ENCODE measurements at places on chromosomes 3 and 15.

DNA sequence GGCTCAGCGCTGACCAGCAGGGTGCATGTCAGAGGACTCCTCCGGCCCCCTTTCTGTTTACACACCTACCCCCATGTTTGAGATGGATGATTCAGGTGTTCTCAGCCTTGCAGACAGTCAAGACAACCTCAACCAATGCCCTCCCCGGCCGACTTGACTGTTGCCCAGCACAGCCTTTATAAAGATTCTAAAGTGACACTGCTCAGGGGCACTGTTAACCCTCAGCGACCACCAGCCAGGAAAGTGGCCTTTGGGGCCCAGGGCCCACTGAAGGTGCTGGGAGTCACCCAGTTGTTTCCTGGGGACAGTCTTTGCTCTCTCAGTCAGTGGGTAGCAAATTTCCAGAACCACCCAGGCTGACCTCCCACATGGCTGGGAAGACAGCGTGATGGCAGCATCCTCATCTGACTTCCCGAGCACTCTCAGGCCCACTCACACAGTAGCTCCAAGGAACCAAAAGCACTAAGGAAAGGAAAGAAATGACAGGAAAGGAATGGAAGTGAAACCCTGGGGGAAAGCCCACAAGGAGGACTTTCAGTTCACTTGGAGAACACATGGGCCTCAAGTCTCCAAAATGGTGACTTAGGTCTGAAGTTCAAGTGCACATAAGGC is 128.4 kb downstream of the ASB7 start:
- DNase-seq = no peak

DNA sequence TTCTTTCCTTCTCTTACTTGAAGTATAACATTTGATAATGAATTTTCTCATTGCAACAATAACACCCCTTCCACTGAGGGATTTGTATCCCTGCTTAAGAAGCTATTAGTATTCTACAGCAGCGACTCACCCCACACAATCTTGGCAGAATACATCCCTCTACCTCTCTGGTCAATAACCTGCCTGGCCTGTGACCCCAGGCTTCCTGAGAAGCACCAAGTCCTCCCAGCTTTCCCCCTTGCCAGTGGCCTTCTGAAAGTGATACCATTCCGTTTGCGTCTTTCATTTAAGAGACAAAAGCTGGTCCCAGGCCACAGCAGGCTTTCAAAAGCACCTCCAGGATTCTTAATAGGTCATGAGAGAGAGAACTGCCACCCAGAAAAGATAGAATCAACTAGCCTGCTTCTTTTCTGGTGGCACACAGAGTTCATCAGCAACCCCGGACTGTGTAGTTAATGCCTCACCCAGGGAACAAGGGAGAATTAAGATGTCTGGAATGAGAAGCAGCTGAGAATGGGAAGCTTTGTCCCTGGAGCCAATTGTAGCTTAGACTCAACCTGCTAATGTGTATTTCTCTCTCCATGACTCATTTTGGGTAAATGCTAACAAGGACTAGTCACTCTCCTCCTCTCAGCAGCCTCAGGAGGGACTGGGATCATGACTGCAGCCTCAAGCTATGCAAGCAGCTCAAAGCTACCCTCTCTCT is 101.0 kb upstream of the CPNE4 start:
- DNase-seq = no peak

- no peak for DNase-seq
These were observed 29.7 kb upstream of the NR2F2 start for GRCh38 chr15:96300836-96301235.

DNA sequence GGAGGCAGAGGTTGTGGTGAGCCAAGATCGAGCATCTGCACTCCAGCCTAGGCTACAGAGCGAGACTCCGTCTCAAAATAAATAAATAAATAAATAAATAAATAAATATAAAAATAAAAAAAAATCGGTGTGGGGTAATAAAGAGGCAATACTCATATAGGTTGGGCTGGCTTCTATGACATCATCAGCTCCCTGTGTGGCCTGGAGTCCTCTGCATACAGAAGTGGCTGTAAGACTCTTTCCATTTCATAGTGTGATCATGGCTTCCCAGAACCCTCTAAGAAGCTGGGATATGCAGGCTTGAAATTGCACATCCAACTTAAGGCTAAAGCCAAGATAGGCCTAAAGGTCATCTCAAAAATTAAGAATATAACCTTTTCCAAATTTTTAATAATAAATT is 101.6 kb downstream of the ZIC4 start:
- DNase-seq = no peak

- DNase-seq = no peak
These were observed 60.7 kb downstream of the SLC24A1 start for GRCh38 chr15:65682404-65682911.

GRCh38 chr15:67973846-67974245 is 80.3 kb upstream of the PIAS1 start:
- no peak for DNase-seq

DNA sequence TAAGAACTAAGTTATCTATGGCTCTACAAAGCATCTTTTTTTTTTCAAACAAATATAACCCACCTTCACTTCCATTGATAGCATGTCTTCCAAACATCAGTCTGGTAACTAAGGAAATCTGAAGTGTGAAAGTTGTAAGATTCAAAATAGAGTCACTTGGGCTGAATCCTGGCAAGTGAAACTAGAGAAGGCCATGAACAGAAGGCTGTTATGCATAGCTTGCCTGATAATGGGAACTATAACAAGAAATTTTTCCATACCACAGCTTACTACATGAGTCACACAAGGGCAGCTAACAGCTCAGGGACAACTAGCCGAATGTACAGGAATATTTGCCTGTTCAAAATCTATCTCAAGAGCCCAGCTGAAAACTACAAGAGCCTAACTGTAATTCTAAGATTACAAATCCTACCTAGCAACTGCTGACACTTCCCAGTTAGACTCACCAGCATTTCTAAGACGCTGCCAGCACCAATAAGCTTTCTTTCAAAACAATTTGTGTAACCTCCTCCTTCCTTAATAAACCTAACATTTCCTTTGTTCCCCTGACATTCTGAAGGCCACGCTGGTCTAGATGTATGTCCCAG is 1066.5 kb downstream of the PLOD2 start:
- no peak for DNase-seq

DNA sequence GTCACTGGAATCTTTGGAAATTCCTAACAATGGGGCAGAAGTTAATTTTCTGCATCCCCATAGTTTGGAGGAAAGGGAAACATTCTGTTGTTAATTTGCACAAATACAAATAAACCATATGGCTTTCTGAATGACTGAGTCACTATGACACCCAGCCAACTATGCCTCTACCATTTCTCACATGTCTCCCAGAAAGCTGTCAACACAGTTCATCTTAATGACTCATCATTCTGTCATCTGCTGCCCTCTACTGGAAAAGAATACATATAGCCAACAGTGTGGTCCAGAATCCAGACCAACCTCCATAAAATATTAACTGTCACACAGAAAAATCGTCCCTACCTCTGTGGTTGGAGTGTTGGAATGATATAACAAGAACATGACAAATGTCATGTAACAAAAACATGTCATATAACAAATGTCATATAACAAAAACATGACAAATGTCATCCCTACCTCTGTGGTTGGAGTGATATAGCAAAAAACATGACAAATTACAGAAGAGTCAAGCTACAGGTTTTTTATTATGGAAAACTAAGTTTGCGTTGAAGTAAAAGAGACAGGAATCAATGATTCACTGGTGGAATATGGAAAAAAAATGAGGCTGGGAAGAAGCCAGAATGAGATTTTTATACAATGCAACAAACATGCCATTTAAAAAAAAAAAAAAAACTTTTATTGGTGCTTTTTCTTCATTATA is 47.7 kb upstream of the GYG1 start:
- DNase-seq = no peak

DNA sequence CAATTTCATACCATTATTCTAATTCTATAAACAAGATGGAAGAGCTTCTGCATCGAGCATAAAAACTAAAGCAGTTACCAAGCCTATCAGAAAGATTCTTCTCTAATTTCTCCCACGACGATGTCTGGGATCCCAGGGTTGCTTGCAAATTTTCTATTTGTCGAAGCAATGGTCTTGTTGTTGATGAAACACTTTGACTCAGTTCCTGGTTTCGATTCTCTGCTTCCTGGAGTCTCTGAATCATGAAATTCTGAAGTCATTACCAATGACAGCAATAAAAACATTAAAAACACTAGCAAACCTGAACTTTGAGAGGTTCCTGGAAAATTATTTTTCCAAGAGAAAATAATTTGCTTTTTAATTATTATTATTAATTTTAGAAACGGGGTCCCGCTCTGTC is 18.7 kb downstream of the TMF1 start:
- no peak for DNase-seq

DNA sequence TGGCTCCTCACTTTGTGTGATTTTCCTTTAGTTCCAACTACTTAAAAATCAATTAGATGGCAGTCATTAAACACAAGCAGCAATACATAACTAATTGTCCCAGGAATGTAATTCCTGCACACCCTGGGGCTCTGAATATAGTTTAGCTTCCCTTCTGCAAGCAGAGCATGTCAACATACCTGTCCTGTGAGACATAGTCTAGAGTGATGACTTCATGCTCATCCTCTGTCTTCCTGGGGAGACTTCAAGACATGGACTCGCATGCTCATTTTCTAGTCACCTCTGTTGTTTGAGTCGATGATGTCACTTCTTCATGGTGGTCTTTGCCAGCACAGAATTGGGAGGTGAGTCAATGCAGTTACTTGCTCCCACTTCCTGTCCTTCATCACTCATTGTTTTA is 15.7 kb downstream of the C3orf52 start:
- DNase-seq = no peak

- DNase-seq = no peak
These were observed 262.2 kb upstream of the IL12A start for GRCh38 chr3:159726231-159726964.

DNA sequence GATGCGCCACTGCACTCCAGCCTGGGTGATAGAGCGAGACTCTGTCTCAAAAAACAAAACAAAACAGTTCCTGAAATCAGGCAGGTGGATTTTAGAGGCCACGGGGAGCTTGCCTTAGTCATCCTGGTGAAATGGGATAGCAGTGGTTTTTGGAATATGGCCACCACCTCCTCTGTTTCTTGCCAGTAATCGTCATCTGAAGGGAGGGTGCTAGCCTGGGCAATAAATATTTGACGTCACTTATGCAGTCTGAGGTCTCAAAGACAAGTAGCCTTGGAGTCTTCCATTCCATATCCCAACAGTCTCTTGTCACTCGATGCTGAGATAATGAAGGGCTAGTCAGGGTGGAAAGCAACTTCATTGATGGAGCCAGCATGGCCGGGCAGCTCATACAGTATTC is 55.2 kb downstream of the KCNAB1 start:
- no peak for DNase-seq

GRCh38 chr3:46981932-46982471 is 2.5 kb downstream of the NBEAL2 start:
- DNase-seq = no peak

GRCh38 chr3:156680243-156680914 is 6.0 kb downstream of the TIPARP start:
- no peak for DNase-seq

- DNase-seq = no peak
These were observed 101.5 kb upstream of the TGFBR2 start for GRCh38 chr3:30504939-30505338.

DNA sequence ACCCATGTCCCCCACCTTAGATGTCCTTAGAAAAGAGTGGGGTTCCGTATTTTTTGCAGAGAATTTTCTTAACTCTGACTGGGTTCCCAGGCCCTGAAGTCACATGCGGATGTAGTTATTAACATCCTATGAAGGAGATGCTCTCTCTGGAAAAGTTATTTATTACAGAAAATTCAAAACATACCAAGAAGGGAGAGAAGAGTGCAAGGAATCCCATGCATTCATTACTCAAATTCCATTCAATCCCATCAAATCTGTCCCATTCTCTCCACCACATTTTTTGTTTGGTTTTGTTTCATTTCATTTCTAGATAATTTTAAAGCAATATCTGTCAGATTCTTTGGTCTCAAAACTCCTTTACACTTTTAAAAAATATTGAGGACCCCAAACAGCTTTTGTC is 34.3 kb upstream of the ANKRD34C start:
- DNase-seq = no peak

DNA sequence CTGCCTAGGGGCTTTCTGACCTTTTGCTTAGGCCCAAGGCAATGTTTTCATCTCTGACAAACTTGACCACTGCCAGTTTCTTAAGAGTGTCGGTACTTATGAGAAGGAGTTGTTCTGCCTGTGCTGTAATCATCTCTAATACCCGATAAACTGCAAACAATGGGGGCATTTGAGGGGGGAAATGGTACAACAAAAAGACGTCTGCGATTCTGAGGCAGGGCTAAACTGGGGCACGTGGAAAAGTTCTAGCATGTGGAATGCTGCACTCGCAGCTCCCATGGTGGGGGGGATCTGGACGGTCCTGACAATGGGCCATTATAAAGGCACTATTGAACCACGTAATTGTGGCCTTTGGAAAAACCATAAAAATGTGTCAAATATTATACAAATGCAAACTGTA is 73.1 kb upstream of the SAMMSON start:
- DNase-seq = no peak

GRCh38 chr3:58102976-58103451 is 94.8 kb downstream of the FLNB start:
- peak; percentile 68 for DNase-seq

DNA sequence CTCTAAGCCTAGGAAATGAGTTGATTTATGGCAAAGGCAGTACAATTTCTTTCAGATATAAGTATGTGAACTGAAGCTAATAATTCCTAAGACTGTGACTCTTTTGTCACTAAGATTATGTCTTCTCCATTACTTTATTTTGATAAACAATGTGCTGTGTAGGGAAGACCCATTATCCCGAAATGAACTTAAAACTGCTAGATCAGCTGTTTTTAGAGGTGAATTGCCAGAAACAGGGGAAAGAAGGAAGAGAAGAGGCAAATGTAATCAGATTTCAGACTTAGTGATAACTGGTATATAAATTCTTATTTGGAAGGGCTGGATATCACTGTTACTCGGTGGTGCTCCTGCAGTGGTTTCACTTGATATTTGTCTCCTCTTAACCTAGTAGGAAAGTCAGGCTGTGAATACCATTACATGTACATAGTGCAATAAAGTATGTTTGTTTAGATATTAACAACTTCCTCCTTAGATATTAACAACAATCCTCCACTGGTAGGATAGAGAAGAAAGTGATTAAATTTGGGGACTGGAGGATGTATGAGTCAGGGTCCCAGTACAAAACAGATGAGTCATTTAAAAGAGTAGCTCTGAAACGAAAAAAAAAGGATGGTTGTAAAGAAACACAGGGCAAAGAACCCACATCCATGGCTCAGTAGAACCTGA is 338.5 kb upstream of the KCNH8 start:
- no peak for DNase-seq

DNA sequence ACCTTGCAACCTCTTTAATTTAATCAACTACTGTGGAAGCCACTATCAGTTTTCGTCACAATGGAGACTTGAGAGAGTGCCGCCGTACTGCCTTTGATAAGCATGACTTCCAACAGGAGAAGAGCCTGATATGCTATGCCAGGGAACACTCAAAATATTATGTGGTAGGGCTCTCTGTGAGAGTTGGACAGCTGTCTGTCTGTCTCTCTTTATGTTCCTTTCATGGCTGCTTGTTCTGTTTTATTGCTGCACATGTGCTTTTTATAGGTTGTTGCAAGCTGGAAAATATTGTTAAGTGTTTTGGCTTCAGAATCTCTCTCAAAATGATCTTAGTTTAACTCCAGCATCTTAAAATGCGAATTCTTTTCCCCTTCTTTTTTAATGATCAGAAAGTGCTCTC is 249.4 kb upstream of the RARB start:
- no peak for DNase-seq

GRCh38 chr15:50944672-50945071 is 36.2 kb downstream of the AP4E1 start:
- no peak for DNase-seq
